ENCODE measurements at places on chromosomes 13 and 19. TPM values are rescaled to one million over a fixed set of nuclear protein-coding genes. Genes with fewer than 3 reads are reported as not detected.

Gene CERS1
- polyA plus RNA-seq, result 0.24 TPM

Gene EDDM13
- polyA plus RNA-seq, result not detected

Gene PLVAP
- polyA plus RNA-seq, result 78.6 TPM

Gene NR1H2
- polyA plus RNA-seq, result 87.1 TPM

Gene SHANK1
- polyA plus RNA-seq, result 0.33 TPM

Gene FPR3
- polyA plus RNA-seq, result 1.6 TPM

Gene ARHGAP45
- polyA plus RNA-seq, result 14.7 TPM

Gene MEF2B
- polyA plus RNA-seq, result 0.22 TPM

Gene SLITRK6
- 0.08 TPM for polyA plus RNA-seq

Gene TNFSF13B
- 0.62 TPM for polyA plus RNA-seq

Gene ERICH4
- not detected for polyA plus RNA-seq

Gene ANKRD24
- 2.2 TPM for polyA plus RNA-seq

Gene CGB1
- not detected for polyA plus RNA-seq

Gene PCDH20
- polyA plus RNA-seq, result 0.15 TPM

Gene MUC16
- polyA plus RNA-seq, result 0.03 TPM

Gene ZNF497
- polyA plus RNA-seq, result 1.3 TPM

Gene SLC25A42
- polyA plus RNA-seq, result 11.0 TPM

Gene ETV2
- polyA plus RNA-seq, result 0.79 TPM

Gene JAK3
- polyA plus RNA-seq, result 9.7 TPM
